ENCODE measurements at places on chromosomes 16 and 17.

DNA sequence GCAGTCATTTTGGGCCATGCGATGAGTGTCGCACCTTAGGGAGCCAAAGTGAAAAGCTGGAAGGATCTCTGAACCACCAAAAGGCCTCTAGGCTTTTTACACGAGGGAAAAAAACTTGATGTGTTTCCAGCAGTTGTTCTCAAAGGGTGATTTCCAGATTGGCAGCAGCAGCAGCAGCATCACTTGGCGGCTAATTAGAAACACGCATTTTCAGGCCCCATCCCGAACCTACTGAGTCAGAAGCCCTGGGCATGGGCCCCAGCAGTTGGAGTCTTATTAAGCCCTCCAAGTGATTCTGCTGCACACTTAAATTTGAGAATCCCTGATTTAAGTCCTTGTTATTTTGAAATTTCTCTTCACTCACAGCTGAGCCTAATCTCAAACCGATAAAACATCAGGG is 25.3 kb upstream of the PYY start:
- no peak for DNase-seq

DNA sequence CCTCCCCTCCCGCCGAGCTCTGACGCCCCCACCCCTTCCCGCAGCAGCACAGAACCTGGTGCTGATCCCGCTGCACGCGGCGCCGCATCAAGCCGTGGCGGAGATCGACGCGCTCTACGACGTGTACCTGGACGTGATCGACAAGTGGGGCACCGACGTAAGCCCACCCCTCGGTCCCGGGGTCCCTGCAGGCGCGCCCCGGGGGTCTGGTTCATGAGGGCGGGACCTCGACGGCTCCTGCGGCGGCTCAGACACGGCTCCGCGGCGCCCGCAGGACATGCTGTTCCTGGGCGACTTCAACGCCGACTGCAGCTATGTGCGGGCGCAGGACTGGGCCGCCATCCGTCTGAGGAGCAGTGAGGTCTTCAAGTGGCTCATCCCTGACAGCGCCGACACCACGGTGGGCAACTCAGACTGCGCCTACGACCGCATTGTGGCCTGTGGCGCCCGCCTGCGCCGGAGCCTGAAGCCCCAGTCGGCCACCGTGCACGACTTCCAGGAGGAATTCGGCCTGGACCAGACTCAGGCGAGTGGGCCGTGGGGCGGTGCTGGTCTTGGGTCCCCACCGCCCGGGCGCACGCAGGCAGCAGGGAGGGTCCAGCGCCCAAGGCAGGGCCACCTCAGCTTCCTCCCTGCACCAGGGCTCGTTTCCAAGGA is 1.4 kb downstream of the DNASE1L2 start:
- no peak for DNase-seq

DNA sequence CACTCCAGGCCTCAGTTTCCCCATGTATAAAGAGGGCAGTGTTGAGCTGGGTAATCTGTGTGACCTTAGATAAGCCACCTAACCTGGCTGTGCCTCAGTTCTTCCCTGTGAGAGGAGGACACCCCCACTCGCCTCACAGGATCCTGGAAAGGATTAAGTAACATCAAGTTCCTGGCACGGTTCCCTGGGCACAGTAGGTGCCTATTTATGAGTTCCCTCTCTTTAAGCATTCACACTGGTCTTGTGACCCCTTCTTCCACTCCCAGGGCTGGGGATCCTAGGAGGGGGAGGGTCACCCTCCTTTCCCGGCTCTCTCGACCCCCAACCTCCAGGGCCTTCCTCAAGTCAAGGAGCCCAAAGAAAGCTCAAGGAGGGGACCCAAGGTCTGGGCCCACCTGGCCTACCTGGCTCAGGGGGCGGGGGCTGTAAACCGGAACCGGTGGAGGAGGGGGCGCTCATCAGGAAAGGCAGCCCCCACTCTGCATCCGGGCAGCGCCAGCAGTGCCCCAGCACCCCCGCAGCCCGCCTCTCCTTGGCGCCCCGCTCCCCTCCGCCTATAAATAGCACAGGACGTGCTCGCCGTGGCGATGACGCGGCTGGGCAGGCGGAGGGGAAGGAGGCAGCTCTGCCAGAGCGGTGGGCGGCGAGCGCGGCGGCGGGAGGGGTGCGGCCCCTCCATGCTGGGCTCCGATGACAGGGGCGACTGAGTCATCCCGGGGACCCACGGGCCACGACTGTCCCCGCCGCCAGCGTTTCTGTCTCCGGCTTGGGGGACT is 9.4 kb downstream of the RPL19 start:
- DNase-seq = no peak

DNA sequence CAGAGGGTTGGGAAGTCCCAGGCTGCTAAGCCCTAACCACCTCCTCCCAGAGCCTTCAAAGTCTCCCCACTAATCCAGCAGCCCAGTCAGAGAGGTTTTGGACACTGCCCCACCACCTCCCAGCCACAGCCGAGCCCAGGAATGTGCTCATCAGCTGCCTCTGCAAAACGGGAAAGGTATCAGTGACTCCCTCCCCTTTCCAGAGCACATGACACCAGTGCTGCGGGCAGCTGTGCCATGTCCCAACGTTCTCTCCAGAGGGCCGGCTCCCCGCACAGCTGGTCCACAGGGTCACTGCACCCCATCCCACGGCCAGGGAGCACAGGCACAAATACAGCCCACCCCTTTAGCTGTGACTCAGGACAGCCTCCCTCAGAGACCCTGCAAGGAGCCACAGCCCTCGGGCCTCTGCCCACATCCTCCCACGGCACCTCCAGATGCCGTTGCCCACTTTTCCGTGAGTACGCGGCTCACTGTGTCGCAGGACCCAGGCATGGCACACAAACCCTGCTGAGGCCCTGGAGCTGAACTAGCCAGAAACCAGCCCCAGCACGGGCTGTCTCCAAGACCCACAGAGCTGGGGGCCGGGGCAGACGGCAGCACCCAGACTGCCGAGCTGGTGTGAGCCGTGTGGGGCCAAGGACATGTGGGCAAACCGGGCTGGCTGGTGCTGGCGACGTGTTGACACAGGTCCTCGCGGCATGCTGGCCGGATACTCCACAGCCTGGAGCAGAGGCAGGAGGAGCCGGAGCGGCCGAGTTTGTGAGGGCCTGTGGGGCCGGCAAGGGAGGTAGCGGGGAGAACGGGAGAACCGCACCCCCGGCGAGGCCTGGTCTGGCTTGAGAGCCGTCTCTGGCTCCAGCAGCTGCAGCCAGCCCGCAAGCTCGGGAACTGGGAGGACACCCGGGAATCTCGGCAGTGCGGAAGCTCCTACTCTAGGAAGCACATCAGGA is 6.3 kb upstream of the PPP1R27 start:
- DNase-seq = no peak

GRCh38 chr17:8055851-8056231 is 17.0 kb downstream of the ALOX15B start:
- DNase-seq = no peak

DNA sequence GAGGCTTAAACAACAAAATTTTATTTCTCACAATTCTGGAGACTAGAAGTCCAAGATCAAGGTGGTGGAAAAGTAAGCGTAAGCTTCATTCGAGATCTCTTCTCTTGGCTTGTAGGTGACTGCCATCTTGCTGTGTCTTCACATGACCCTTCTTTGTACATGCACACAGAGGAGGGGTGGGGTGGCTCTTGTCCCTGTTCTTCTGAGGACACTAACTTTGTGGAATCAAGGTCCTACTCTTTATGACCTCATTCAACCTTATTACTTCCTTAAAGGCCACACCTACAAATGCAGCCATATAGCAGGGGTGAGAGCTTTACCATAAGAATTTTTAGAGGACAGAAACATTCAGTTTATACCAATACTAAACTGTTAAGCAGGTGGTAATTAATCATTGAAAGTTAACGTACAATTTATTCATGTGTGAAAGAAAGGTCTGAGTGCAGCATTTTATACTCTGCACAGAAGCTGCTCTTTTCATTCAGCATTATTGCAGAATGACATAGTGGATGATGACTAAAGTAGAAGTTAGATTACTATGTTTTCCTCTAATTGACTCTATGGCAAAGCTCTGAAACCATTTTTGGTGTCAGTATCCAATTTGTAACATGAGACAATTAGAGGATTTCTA is 139.9 kb upstream of the HLF start:
- DNase-seq = no peak

Data from NCI-H2081 treated with DMSO at 0.1 percent for 48 hours (cell line).